GM18507 (cell line): ENCODE measurements at places on chromosomes 12 and 14.
A peak's percentile ranks its signal among the peaks of the same experiment; 100 is the strongest.

DNA sequence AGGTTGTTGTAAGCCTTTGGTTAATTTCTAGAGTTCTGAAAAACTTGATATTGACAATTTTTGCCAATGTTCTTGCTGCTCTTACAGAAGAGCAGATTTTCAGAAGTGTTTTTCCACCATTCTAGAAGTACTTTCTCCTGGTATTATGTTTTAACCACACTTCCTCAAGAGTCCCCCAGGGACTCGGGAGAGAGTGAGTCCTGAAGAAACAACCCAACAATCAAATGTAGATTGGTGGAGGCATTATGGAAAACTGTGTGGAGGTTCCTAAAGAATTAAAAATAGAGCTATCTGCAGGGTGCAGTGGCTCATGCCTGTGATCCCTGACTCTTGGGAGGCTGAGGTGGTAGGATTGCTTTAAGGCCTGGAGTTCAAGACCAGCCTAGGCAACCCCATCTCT is 26.7 kb downstream of the OR10P1 start:
- DNase-seq: no peak

GRCh38 chr12:11877869-11878780 is 192.6 kb upstream of the BCL2L14 start:
- DNase-seq: no peak

DNA sequence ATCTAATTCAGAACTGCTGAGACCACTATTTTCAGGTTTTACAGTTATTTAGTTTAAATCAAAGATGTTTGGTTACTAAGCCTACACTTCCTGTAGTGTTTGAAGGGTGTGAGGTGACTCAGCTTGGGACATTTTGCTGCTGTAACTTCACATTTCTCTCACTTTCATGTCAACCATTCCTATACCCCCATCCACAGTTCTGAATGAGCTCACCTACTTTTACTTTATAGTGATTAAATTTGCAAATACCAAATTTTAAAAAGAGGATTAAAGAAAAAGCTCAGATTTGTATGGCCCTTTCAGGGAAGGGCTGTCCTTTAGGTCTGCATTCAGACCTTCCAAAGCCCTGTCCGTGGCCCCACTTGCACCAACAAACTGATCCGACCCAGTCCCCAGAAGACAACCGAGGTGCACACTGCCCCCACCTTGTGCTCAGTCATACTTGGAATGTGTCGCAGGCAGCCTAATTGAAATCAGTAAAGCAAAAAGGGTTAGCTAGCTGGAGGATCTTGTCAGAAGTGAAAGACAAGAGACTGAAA is 174.4 kb downstream of the MON2 start:
- DNase-seq: peak; percentile 30

- DNase-seq: no peak
Measured at GRCh38 chr12:32052212-32052713, 54.4 kb upstream of the BICD1 start.

- no peak for DNase-seq
Measured at GRCh38 chr14:35821564-35822411, 4.3 kb upstream of the BRMS1L start.

GRCh38 chr12:107351713-107352112 is 258.4 kb upstream of the CRY1 start:
- DNase-seq: no peak

DNA sequence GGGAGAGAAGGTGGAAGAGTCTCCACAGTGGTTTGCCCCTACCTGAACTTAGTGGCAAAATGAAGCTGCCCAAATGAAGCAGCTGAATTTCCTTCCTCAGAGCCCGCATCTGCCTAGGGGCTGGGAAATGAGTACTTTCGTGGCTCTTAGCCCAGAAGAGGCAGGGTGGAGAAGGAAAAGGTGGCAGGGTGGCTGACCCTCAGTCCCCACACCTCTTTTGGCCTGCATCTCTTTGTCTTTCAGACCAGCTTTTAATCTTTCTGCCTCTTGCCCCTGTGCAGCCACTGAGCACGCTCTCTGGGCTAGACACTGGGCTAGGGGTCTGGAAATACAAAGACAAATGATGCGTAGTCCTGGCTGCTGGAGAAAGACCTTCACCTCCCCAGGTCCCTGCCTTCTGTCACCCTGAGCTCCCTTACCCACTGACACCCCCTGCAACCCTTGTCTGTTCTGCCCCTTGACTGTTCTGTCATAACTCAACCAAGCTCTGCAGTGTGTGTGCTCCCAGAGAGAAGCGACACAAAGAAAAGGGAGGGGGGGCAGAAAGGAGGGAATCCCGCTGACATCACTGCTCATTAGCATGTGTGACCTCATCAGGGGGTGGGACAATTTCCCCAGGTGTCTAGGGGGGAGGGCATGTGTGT is 371 bp upstream of the REM2 start:
- no peak for DNase-seq

DNA sequence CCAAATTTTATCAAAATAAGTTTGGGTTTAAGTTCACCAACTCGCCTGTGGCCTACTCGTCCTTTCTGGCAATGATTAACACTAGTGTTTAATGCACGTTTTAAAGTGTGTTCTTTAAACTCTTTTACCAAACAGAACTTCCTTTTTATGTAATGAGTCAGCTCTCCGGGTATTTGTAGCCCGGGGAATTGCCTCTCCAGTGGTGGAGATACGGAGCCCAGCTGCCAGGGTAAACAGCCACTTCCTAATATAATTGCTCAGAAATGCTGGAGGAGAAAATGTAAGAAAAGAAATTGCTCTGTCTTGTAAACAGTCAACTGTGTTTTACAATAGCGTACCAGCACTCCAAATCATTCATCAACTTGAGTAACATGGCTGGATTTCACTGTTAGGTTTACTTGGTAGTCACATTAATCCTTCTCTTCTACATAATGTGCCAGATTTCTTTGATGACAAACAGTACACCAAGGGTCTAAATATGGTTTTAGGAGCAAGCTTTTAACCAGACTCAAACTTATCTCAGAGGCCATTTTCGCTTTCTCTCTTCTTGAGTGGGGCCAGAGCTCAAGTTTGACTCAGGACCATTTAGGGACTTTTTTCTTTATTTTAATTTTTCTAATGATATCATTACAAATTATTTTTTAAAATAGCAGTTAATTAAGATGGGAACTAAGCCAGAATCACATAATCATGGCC is 101.2 kb upstream of the SLC38A2 start:
- DNase-seq: peak; percentile 35

DNA sequence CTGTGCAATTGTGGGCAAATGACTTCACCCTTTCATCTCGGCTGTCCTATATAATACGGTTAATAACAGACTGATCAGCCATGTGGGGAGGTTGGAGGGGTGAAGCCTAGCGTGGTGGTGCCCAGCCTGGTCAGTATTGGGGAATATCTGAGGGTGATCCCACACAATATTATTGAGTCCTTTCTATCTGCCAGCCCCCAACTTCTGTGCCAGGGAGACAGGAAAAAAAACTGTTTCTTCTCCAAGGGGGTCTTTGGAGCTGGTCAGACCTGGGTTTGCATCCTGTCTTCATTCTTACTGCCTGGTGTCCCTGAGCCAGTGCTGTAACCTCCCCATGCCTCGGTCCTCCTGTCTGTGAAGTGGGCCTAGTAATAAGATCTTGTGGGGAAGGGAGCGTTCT is 6.5 kb downstream of the CYP46A1 start:
- DNase-seq: no peak
